ENCODE measurements at places on chromosomes 7 and 10.
A peak's percentile ranks its signal among the peaks of the same experiment; 100 is the strongest.

DNA sequence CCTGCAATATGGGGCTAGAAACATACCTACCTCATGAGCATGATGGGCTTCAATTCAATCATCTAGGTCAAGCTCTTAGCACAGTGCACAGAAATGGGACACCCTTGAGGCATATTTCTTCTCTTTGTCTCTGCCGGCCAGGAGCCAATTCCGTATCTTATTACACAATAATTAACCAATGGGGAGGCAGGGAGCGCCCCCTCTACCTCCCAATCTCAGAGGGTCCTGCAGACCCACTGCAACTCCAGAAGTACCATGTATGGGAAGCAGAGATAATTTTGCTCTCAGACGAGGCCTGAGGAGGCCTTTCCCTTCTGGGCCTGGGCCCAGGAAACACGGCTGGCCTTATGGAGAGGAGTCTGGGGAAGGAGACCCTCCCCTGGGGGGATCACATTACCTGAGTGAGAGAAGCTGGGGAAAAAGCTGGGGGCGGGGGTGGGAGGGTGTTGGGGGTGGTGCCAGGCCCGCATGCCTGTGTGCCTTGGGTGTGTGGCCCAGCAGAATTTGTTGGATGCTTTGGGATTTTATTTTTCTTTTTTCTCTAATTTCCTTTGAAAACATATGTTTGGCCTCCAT lies 155.5 kb downstream of the UBE2H start:
- no peak for DNase-seq

- DNase-seq: no peak
Measured at GRCh38 chr10:51366044-51366443, 291.8 kb downstream of the PRKG1 start.

GRCh38 chr7:55099821-55100543 lies 81.2 kb downstream of the EGFR start:
- DNase-seq: no peak

DNA sequence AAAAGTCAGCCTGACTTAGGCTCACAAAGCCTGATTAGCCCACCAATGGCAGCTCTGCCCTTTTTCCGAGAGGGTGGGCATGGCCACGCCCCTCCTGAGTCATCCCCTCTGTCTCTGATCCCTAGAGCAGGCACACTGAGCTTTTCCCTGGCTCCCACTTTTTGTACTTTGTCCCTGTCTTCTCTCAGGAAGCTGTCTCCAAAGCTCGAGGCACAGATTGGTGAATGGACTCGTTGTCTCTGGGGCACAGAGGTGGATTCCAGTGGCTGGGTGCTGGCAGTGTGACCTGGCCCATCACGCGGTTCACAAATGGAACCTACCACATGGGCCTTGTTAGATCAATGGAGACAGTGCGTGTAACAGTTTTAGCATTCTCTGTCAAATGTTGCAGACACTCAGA lies 313.5 kb downstream of the WDR37 start:
- DNase-seq: no peak

- DNase-seq: no peak
Measured at GRCh38 chr10:31778627-31779026, 150.0 kb downstream of the ARHGAP12 start.

- peak; percentile 3 for DNase-seq
Measured at GRCh38 chr7:80312139-80312661, 177.6 kb downstream of the GNAI1 start.

- no peak for DNase-seq
Measured at GRCh38 chr10:24163485-24163884, 45.5 kb upstream of the KIAA1217 start.

DNA sequence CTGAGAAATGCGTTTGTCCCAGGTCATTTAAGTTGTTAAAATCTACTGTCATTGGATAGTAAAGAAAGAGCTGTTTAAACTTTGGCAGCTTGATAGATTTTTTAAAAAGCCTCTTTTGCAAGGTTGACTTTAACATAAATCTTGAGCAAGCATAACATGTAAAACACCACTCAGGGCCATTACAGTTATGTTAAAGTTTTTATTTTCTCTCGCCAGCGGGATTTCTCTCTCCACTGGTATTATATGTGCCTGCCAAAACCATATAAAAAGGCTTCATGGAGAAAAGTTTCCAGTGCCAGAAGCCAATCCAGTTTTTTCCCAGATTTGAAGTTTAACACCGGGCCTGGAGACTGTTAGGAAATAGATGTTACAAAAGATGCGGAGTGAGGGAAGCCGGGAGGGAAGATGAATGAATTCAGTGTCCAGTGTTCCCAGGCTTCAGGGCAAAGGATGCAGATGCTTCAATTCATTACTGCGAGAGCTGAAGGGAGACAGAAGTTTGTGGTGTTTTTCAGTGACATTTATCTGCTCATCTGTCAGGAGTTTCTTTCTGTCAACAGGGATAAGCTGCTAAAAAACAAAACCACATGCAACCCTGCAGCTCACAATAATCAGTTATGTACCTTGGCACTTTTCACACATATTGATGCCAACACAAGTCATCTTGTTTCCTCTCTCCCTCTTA lies 155.5 kb downstream of the SPAG6 start:
- no peak for DNase-seq

- no peak for DNase-seq
Measured at GRCh38 chr7:114819616-114820362, 102.1 kb upstream of the MDFIC start.

GRCh38 chr7:139675127-139676125 lies 102.4 kb downstream of the HIPK2 start:
- DNase-seq: no peak

- no peak for DNase-seq
Measured at GRCh38 chr10:124338276-124338925, 80.3 kb downstream of the OAT start.

DNA sequence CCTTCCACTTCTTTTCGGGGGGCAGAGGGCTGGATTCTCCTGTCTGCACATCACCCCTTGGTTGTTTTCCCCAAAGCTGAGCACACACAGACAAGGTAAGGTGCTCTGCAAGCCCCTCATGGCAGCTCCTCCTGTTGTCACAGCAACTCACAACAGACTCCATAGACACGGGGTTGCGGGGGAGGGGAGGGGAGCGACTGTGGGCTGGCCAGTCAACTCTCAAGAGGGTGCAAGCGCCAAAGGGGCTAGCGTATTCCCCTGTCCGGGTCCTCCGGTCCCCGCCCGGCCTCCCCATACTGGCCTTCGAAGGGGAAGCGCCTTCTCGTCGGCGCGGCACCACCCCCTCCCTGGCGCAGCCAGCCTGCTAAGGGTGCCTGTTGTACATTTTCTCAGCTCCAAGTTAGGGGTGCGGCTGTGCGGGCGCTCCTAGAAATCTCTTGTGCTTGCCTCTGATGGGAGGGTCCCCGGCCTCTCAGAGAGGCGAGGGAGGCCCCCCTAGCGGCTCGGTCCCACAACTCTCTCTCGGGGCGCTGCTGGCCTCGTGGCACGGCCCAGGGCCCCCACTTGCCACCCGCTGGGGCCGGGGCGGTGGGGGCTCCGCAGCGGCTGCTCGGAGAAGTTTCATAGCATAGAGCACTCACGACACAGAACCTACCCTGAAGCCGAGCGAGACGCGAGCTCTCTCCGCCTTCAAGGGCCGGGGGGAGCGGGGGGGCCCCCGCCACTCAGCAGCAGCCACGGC lies 498 bp downstream of the RHOBTB1 start:
- DNase-seq: peak; percentile 30

DNA sequence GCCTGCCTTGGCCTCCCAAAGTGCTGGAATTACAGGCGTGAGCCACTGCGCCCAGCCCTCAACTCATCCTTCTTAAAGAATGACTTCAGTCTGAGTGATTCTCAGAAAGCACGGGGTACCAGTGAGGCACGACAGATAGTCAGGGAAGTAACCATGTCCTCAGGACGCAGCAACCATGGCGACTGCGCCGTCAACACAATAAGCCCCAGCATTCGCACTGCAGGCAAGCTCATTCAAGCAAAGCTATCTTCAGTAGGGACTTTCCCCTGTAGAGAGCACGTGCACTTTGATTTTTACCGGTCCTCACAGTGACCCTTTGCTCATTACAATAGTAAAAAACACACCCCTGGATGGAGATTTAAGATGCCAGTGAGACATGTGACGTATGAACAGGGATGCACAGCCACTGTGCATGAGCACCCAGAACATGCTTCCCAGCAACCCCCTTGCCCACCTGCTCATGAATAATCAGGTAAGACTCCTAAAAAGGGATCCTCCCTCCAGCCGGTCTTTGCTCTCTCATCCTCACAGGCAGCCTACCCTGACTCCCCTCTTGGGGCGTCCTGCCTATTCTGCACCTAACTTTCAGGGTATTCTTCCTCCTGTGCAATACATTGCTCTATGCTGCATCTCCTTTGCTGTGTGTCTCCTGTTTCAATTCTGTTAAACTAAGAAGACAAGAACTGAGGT lies 9.1 kb downstream of the WDR86 start:
- DNase-seq: no peak

Measured in activated T-cell treated with anti-CD3 and anti-CD28 coated beads, Interleukin-2, amount 50 U/mL, for 72 hours (primary cell).